ENCODE measurements at places on chromosomes 7 and 10.

- no peak for DNase-seq
Observed at GRCh38 chr7:158730383-158731346, 26.1 kb upstream of the NCAPG2 start.

- DNase-seq: no peak
Observed at GRCh38 chr10:97539523-97540200, 32.9 kb upstream of the ANKRD2 start.

- DNase-seq: no peak
Observed at GRCh38 chr7:4151926-4152549, 530.1 kb upstream of the FOXK1 start.

- no peak for DNase-seq
Observed at GRCh38 chr7:4066626-4067475, 615.2 kb upstream of the FOXK1 start.
